SK-N-SH (cell line): ENCODE measurements at places on chromosomes 3 and 15. TPM values are rescaled to one million over a fixed set of nuclear protein-coding genes. Genes with fewer than 3 reads are reported as not detected.
A peak's percentile ranks its signal among the peaks of the same experiment; 100 is the strongest.

GRCh38 chr3:132006605-132007204 lies 28.1 kb downstream of the CPNE4 start:
- no peak for DNase-seq
- no peak overlapping the region for H3K4me3 ChIP-seq
- no peaks in the 10 kb centered on the region for H3K36me3 ChIP-seq
- no peak overlapping the region for H3K27ac ChIP-seq

DNA sequence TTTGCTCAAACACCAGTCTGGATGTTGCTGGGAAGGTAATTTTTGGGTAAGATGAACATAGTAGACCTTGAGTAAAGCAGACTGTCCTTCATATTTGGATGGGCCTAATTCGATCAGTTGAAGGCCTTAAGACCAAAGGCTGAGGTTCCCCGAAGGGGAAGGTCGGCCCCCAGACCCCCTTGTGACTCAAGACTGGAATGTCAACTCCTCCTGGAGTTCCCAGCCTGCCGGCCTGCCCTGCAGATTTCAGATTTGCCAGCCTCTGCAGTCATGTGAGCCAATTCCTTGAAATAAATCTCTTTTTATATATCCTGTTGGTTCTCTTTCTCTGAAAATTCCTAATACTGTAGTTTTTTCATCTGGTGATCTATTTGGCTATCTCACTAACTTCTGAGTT lies 146.5 kb downstream of the APBA2 start:
- no peak overlapping the region for H3K27ac ChIP-seq
- DNase-seq, result no peak
- no peaks in the 10 kb centered on the region for H3K27me3 ChIP-seq
- H3K36me3 ChIP-seq, result no peaks in the 10 kb centered on the region
- H3K4me3 ChIP-seq, result no peak overlapping the region

GRCh38 chr3:32200992-32201758 lies 37.3 kb upstream of the CMTM8 start:
- H3K4me3 ChIP-seq, result no peak overlapping the region

DNA sequence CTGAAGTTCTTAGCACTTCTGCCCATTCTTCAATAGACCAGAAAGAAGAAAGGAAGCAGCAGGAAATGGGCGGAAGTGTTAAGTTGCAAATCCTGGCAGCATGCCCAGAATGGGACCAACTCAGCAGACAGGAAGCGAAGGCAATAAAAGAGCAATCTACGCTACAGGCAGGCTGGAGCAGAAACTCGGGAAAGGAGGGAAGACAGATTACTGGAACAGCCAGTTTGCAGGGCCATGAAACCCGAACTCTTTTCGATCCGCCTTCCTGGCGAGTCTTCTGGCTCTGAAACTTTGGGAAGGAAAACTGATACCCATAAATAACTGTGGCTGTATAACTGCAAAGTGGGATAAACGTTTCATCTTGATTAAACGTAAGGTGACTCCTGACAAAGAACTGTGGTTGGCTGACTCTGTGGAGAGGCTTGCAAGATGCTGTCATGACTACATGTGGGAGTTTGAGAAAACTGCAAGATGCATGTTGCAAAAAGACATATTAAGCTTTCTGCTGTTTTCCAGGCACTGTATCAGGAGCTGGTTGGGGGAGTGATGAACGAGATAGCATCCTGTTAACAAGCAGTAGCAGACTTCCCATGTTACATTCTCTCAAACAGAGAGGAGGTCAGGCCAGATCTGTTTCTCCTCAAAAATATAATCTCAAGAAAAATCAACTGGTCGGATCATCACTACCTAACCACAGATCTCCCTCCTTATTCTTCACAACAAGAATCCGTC lies 67.8 kb downstream of the FMN1 start:
- peaks cover 24% of the 10 kb centered on the region for H3K4me1 ChIP-seq
- no peaks in the 10 kb centered on the region for H3K27me3 ChIP-seq

DNA sequence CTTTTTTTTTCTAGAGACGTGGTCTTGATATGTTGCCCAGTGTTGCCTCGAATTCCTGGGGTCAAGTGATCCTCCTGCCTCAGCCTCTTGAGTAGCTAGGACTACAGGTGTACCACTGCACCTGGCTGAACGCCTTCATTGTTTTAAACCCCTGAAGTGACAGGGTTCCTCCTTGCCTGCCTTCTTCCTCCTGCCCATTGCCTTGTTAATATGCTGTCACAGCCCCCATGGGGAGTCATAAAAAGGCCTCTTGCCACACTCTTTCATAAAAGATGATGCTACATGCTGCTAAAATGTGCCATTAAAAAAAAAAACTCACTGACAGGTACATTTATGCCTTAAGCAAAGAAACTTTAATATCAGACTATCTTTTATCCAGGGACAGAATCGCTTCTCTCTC lies 116.8 kb upstream of the SKOR1 start:
- no peak overlapping the region for H3K4me3 ChIP-seq
- H3K36me3 ChIP-seq, result peaks cover 10% of the 10 kb centered on the region
- H3K4me1 ChIP-seq, result no peaks in the 10 kb centered on the region
- no peaks in the 10 kb centered on the region for H3K27me3 ChIP-seq
- DNase-seq, result no peak

GRCh38 chr3:126450744-126451143 lies 24.9 kb downstream of the ZXDC start:
- H3K4me3 ChIP-seq, result no peak overlapping the region
- H3K27ac ChIP-seq, result no peak overlapping the region
- DNase-seq, result no peak
- no peaks in the 10 kb centered on the region; the same call in 1 of the 2 replicates for H3K4me1 ChIP-seq

- H3K27me3 ChIP-seq, result no peaks in the 10 kb centered on the region
- no peak overlapping the region for H3K4me3 ChIP-seq
- no peak overlapping the region for H3K27ac ChIP-seq
- no peak for DNase-seq
- H3K36me3 ChIP-seq, result no peaks in the 10 kb centered on the region
These were observed 367.5 kb downstream of the ROBO2 start for GRCh38 chr3:77407441-77407840.

DNA sequence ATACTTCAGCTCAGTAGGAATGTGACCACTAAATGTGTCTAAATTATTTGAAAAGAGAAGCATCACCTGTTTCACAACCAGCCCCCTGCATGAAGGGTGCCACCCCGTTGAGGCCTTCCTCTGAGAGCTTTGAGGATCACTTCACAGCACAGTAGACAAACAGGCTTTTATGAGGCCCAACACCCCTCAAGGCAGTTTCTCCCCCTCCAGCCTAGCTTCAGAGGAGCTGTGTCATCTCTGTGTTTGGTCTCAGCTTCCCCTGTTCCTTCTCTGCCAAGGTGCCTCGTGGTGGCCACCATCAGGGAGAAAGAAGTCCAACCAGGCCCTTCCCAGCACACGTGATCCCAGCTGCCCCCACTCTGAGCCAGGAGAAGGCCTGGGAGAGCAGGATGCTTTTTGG lies 21.6 kb upstream of the DUSP7 start:
- H3K27ac ChIP-seq, result no peak overlapping the region
- H3K4me1 ChIP-seq, result peaks cover 23% of the 10 kb centered on the region; the same call in 1 of the 2 replicates
- DNase-seq, result no peak
- no peaks in the 10 kb centered on the region for H3K27me3 ChIP-seq

GRCh38 chr3:119228373-119229145 lies 12.1 kb downstream of the B4GALT4 start:
- no peak overlapping the region for H3K4me3 ChIP-seq
- no peaks in the 10 kb centered on the region for H3K27me3 ChIP-seq
- no peak for DNase-seq
- H3K36me3 ChIP-seq, result peaks cover 43% of the 10 kb centered on the region

- no peak for DNase-seq
- H3K4me3 ChIP-seq, result no peak overlapping the region
- H3K36me3 ChIP-seq, result no peaks in the 10 kb centered on the region
These were observed 1.5 kb downstream of the SV2B start for GRCh38 chr15:91101608-91101920.

GRCh38 chr3:32220006-32220405 lies 18.5 kb upstream of the CMTM8 start:
- no peak overlapping the region for H3K4me3 ChIP-seq
- no peaks in the 10 kb centered on the region for H3K36me3 ChIP-seq
- H3K27me3 ChIP-seq, result no peaks in the 10 kb centered on the region
- no peak for DNase-seq
- H3K27ac ChIP-seq, result no peak overlapping the region
- no peaks in the 10 kb centered on the region for H3K4me1 ChIP-seq

GRCh38 chr15:31206386-31207181 lies 105.1 kb upstream of the TRPM1 start:
- no peaks in the 10 kb centered on the region for H3K4me1 ChIP-seq
- peak; percentile 52 for DNase-seq
- no peaks in the 10 kb centered on the region for H3K36me3 ChIP-seq

DNA sequence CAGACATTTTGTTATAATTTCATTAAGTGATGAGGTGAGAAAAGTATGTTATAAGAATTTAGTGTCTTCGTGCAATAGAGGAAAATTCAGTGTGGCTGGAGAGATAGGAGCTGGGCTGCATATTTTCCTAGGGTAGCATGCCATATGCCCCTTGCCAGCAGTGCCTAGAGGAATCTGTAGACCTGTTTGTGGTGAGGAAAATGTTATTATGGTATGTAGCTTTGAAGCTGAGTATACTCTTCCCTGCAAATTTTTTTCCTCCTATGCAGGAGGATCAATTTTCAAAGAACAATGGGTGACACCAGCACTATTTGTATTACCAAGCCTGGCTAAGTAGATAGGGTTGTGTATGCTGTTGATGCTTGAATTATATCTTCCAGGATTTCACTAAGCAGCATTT lies 200.6 kb downstream of the EDEM1 start:
- H3K4me1 ChIP-seq, result no peaks in the 10 kb centered on the region
- peaks cover 5% of the 10 kb centered on the region; the same call in 1 of the 2 replicates for H3K27me3 ChIP-seq
- H3K27ac ChIP-seq, result no peak overlapping the region
- H3K36me3 ChIP-seq, result no peaks in the 10 kb centered on the region
- no peak for DNase-seq

DNA sequence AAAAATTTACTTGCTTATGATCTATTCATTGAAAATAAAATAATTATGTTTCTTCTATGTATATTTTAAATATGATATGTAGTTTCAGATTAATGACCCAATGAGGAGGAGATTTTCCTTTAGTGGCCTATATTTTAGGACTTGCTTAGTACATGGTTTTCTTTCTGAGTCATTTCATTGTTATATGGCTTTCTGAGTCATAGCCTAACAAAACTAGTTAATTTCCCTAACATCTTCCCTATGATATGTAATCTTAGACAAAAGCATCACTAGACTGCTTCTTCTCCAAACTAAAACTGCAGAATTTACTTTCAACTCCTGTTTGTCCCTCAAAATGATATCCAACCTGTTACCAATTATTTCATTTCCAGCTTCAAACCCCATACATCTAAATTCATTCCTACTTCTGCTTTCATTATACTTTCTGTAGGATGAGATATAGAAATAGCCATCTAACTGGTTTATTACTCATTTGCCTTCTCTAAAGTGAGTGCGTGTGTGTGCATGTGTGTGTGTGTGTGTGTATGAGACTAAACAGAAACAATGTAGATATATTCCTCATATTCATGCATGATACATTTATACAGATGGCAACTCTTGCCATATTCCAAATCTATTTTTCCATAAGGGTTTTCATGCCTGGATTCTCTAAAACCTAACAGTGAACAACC lies 915.0 kb upstream of the GBE1 start:
- no peak for DNase-seq
- no peak overlapping the region for H3K27ac ChIP-seq
- H3K4me3 ChIP-seq, result no peak overlapping the region

GRCh38 chr15:49122541-49123062 lies 32.8 kb downstream of the COPS2 start:
- H3K4me3 ChIP-seq, result no peak overlapping the region
- H3K27ac ChIP-seq, result no peak overlapping the region
- no peaks in the 10 kb centered on the region; the same call in 1 of the 2 replicates for H3K4me1 ChIP-seq
- no peaks in the 10 kb centered on the region for H3K27me3 ChIP-seq

The PSTPIP1 gene
- polyA plus RNA-seq, result 0.69 and 1.1 TPM in 2 replicates

The IGSF11 gene
- 0.07 and 0.08 TPM in 2 replicates for polyA plus RNA-seq

The CCDC13 gene
- polyA plus RNA-seq, result 0.66 and 1.3 TPM in 2 replicates

The MRPL46 gene
- polyA plus RNA-seq, result 33.8 and 36.6 TPM in 2 replicates

The TM4SF18 gene
- 0.30 and 0.32 TPM in 2 replicates for polyA plus RNA-seq

The LMLN gene
- 7.4 and 10.8 TPM in 2 replicates for polyA plus RNA-seq

The AMT gene
- polyA plus RNA-seq, result 17.6 and 21.3 TPM in 2 replicates
